H7 (cell line): ENCODE measurements at places on chromosomes 16 and 17. TPM values are rescaled to one million over a fixed set of nuclear protein-coding genes. Genes with fewer than 3 reads are reported as not detected.

GGA3 gene
- 30.8 and 34.8 TPM in 2 replicates for total RNA-seq

NHLRC4 gene
- 1.1 TPM in 2 replicates for total RNA-seq

ELAC2 gene
- 120 and 125 TPM in 2 replicates for total RNA-seq

EMC6 gene
- 41.6 and 48.5 TPM in 2 replicates for total RNA-seq

MARVELD3 gene
- 3.4 and 3.8 TPM in 2 replicates for total RNA-seq

GRAPL gene
- total RNA-seq: not detected in 2 replicates

CRHR1 gene
- total RNA-seq: 0.14 and 0.81 TPM in 2 replicates

DUXB gene
- not detected in 2 replicates for total RNA-seq

CD300H gene
- not detected in 2 replicates for total RNA-seq

MT1H gene
- total RNA-seq: 3.0 and 3.8 TPM in 2 replicates

KRTAP9-4 gene
- total RNA-seq: not detected in 2 replicates

FTO gene
- 55.3 and 74.6 TPM in 2 replicates for total RNA-seq

KRTAP4-12 gene
- not detected in 2 replicates for total RNA-seq

- DNase-seq: no peak
Observed at GRCh38 chr17:2138318-2138717, 83.4 kb downstream of the HIC1 start.

- DNase-seq: no peak
Observed at GRCh38 chr16:35753559-35754390, 2294.4 kb downstream of the TP53TG3F start.

DNA sequence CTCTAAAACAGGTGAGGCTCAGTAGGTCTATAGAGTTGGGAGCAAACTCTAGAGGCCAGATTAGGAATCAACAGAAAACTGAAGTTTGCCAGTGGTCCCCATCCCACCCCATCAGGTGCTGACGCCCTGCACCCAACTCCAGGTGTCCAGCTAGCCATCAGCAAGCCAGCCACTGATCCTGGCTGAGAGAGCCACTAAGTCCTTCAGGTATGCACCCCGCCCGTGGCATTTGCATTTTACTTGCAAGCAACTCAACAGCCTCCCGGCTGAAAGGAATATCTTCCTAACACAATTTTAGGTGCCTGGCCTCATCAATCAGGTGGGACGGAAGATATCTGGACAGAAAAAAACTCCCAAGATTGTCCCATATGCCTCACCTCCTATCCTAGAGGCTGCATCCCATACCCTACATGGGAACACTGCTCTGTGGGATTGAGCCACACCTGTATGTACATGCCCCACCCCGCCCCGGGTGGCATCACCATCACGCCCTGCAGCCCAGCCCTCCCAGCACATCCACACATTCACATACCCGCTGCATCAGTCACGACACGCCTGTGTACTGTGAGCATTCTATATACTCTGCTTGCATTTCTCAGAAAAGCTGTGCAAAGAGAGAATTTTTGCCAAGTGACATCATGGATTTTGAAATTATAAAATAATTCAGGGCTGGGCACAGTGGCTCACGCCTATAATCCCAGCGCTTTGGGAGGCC lies 8.3 kb downstream of the OTOP3 start:
- peak; percentile 75 for DNase-seq

- no peak for DNase-seq
Observed at GRCh38 chr17:78759969-78760352, 22.1 kb downstream of the CYTH1 start.

GRCh38 chr17:38620551-38621277 lies 15.0 kb upstream of the SRCIN1 start:
- DNase-seq: no peak

GRCh38 chr17:58086953-58087352 lies 3.7 kb downstream of the DYNLL2 start:
- DNase-seq: no peak

GRCh38 chr17:34665150-34665806 lies 85.9 kb downstream of the TMEM132E start:
- DNase-seq: peak; percentile 72

GRCh38 chr16:56340864-56341365 lies 84.4 kb downstream of the AMFR start:
- no peak for DNase-seq

GRCh38 chr17:35088356-35088880 lies 24.9 kb upstream of the RFFL start:
- DNase-seq: no peak

- no peak for DNase-seq
Observed at GRCh38 chr17:27522028-27522635, 65.9 kb downstream of the KSR1 start.

DNA sequence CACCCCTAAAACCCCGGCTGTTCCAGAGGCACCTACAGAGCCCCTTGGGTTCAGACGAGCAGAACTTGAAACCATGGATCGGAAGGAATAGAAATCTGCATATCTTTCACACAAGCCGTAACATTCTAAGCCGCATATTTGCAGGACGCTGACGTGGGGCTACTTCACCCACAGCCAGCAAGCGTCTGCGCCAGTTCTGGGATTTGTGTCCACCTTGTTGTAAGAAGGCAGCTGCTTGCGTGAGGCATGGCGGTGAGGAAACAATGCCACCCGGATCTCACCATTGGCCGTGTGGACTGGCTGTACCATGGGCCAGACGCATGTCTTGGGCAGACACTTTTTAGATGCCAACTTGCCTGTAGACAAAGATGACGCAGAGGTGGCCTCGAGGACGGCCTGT lies 34.5 kb downstream of the TNFRSF13B start:
- no peak for DNase-seq

GRCh38 chr17:67289181-67289876 lies 44.3 kb upstream of the HELZ start:
- peak; percentile 47 for DNase-seq

GRCh38 chr17:71655542-71655941 lies 465.3 kb upstream of the SOX9 start:
- no peak for DNase-seq

DNA sequence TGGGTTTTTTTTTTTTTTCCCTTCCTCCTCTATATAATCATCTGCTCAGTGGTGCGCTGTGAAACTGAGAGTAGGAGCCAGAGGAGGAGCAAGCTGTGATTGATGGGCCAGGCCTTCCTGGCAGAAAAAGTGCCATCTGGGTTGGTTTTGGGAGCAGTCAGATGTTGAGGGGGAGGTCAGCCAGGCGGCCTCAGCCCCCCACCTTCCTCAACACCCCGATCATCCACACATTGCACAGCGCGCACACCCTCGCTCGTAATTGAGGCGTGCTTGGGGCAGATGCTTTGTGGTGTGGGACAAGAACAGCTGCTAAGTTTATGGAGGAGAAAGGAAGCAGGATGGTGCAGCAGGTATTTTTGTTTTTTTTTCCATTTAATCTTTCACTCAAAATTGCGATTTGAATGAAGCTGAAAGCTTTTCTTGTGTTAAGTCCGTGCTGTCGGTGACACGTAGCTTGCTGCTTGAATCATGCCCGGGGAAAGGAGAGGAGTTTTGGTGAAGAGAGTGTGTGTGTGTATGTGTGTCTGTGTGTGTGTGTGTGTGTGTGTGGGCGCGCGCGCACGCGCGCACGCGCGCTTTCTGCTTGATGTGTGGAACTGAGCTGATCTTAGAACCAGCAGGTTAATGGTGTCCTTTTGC lies 177.4 kb downstream of the RBFOX1 start:
- DNase-seq: peak; percentile 39

- DNase-seq: peak; percentile 71
Observed at GRCh38 chr16:62035115-62036092, 834 bp downstream of the CDH8 start.

- no peak for DNase-seq
Observed at GRCh38 chr17:30819971-30820705, 4.4 kb downstream of the CRLF3 start.

- no peak for DNase-seq
Observed at GRCh38 chr17:43014020-43014648, 7.5 kb downstream of the IFI35 start.

DNA sequence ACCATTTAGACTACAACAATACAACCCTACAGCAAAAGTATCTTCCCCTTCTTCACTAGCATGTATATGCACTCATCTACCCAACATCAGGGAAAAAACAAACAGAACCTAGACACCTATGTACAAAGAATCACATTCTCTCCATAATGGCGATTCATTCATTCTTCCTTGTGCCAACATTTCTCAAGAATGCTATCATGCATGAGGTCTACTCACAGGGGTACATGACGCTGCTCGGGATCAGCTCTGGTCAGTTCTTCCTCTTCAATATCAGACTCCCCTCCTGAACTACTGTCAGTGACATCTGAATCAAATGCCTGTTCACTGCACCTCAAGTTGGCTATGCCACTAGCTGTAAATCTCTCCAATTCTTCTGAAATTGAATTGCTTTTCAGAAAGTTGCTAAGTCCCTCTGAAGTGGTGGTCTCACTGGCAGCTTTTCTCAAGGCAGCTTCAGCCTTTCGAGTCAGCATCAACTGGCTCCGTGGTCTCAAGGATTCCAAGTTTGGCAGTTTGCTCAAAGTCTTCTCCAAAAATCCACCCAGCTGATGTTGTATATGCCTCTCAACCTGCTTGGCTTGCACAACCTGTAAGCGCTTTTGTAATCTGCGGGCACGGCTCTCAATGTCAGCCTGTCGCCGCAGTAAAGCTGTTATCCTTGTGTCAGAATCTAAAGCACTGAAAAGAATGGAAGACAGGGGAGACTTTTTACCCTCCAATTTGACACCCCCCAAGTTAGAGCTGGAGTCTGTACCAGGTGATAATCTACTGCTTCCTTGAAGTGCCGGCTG lies 22.4 kb downstream of the KANSL1 start:
- no peak for DNase-seq

GRCh38 chr17:33499040-33499439 lies 205.9 kb upstream of the ASIC2 start:
- no peak for DNase-seq

GRCh38 chr16:885391-885790 lies 84.9 kb upstream of the GNG13 start:
- no peak for DNase-seq

DNA sequence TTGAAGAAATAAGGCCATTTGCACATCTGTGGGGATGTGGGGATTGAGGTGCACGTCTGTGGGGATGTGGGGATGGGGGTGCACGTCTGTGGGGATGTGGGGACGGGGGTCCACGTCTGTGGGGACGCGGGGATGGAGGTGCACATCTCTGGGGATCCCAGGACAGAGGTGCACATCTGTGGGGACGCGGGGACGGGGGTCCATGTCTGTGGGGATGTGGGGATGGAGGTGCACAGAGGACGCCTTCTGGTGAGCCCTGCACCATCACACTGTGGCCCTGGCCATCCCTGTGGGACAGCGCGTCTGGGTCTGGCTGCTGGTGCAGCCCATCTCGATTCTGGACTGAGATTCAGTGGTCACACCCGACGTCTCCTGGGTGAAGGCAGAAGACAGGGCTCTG lies 161.4 kb downstream of the LAT start:
- DNase-seq: no peak

DNA sequence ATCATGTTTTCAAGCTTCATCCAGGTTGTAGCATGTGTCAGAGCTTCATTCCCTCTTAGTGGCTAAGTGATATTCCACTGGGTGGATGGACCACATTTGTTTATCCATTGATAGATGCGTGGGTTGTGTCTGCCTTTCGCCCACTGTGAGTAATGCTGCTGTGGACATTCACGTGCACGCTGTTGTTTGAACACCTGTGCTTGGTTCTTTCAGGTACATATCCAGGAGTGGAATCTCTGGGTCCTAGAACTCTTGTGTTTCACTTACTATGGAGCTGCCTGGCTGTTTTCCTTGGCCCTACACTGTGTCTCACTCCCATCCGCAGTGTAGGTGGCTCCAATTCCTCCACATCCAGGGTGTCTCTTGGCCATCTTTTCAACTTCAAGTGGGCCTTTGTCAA lies 224.2 kb downstream of the C16orf95 start:
- no peak for DNase-seq
